ENCODE measurements at places on chromosomes 4 and X.

DNA sequence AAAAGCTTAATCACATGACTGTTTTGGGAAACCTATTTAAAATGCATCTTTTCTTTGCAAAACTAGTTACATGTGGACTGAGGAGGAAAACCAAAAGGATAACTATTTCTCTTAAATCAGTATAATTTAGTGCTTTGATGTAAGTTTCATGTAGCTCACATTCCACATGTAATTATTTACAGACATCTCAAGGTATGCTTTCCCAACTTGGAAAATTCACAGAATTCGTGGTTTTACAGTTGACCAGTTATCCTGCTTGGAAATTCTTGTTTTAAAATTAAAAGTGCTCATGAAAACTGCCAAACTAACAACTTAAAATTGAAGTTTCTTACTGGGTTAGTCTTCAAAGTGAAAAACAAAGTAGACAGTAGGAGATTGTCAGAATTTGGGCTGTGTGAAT is 52.4 kb downstream of the EDNRA start:
- no peak for DNase-seq

DNA sequence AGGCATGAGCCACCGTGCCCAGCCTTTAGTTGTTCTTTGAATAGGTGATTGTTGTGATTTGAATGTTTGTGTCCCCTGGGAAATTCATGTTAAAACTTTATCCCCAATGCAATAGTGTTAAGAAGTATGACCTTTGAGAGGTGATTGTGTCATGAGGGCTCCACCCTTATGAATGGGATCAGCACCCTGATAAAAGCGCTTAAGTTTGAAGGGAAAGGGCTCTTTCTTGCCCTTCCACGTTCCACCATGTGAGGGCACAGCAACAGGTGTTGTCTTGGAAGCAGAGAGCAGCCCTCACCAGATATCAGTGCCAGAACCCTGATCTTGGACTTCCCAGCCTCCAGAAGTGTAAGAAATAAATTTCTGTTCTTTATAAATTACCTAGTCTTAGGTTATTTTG is 33.7 kb upstream of the RP2 start:
- DNase-seq, result no peak

- no peak for DNase-seq
Observed at GRCh38 chr4:37812713-37813112, 13.8 kb upstream of the PGM2 start.

- DNase-seq, result no peak
Observed at GRCh38 chrX:41781500-41781899, 57.5 kb downstream of the GPR82 start.

- no peak for DNase-seq
Observed at GRCh38 chr4:164313853-164314252, 440.1 kb upstream of the SMIM31 start.

GRCh38 chr4:108774809-108775530 is 12.1 kb upstream of the ETNPPL start:
- DNase-seq, result no peak

DNA sequence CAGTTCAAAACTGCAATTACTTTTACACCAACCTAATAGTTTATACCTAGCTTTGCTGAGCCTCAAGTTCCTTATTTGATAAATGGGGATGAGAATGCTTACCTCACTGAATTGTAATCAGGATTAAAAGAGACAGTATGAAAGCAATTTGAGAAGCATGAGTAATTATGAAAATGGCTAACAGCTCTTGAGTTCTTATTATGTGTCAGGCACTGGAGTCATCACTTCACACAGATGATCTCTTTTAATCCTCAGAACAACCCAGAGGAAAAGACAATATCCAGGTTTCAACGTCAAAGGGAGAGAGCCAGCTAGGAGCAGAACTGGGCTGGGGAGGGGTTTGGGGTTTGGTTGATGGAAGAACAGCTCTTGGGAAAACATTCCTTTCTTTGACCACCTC is 221.0 kb upstream of the NWD2 start:
- no peak for DNase-seq

GRCh38 chrX:118990512-118991227 is 16.3 kb downstream of the LONRF3 start:
- DNase-seq, result no peak
